ENCODE measurements at places on chromosomes 6 and 20.

GRCh38 chr6:43703512-43704429 is 16.2 kb upstream of the MRPS18A start:
- no peak for DNase-seq

- DNase-seq, result no peak
Observed at GRCh38 chr6:15108383-15108715, 137.5 kb upstream of the JARID2 start.

- DNase-seq, result no peak
Observed at GRCh38 chr20:35431621-35432429, 6.2 kb downstream of the GDF5 start.

DNA sequence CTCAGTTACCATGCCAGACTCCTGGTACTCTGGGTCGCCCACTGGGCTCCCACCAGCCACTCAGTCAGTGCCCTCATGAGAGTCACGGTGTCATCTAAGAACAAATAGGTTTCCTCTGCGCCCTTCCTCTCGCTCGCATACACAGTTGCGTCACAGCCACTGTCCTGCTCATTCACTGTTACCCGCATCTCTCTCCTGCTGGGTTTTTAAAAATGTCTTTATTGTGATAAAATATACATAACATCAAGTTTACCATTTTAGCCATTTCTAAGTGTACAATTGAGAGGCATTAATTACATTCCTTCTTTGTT is 4.0 kb downstream of the TEAD3 start:
- no peak for DNase-seq

DNA sequence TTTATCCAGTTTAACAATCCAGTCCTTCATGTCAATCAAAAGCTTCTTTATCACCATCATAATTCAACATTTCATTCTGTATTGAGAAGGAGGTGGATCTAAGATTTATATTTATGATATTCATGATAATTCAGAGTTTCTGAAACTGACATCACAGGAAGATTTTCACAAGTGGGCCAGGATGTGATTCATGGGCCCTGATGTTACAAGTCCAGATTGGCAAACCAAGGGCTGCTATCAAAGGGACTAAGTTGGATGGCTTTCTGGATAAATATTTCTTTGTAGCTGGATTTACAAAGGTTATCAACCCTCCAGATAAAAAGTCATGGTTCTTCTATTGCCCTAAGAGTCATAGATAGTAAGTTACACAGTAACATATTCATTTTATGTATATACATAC is 866.5 kb downstream of the KIF16B start:
- DNase-seq, result peak; percentile 22

DNA sequence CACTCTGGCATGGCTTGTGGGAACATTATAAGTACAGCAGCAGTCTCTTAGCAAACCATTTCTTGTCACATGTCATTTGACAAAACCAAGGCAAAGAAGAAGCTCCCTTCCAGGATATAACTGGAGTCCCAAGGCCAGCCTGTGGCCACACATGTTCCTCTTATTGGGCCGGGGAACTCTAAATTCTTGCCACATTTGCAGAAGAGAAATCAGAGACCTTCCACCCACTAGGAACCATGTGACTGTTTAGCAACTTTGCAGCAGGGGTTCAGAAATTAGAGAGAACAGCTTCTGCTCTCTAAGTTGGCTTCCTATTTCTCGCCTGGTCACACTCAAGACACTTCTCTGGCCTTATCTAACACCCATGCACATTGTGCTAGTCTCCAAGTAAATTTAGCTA is 20.4 kb upstream of the MEP1A start:
- DNase-seq, result no peak

DNA sequence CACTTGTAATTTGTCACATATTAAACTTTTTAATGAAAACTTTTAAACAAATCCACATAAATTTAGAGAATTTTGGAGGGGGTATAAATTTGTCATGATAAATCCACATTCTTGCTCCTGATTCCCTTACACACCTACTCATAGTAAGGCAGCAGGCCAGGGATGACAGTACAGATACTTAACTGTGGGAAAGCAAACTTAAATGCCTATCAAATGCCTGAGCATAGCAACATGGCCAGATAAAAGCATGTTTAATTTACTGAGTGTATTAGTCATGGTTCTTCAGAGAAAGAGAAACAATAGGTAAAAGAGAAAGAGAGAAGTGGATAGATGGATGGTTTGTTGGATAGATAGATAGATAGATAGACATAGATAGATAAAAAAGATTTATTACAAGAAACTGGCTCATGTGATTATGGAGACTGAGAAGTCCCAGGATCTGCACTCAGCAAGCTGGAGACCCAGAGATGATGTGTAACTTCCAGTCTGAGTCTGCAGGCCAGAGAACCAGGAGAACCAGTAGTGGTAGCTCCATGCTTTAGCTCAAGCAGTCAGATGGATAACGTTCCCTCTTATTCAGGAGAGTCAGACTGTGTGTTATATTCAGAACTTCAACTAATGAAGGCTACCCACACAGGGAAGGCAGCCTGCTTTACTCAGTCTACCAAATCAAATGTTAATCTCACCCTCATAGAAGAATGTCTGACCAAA is 15.9 kb upstream of the ADGRF1 start:
- peak; percentile 24 for DNase-seq

DNA sequence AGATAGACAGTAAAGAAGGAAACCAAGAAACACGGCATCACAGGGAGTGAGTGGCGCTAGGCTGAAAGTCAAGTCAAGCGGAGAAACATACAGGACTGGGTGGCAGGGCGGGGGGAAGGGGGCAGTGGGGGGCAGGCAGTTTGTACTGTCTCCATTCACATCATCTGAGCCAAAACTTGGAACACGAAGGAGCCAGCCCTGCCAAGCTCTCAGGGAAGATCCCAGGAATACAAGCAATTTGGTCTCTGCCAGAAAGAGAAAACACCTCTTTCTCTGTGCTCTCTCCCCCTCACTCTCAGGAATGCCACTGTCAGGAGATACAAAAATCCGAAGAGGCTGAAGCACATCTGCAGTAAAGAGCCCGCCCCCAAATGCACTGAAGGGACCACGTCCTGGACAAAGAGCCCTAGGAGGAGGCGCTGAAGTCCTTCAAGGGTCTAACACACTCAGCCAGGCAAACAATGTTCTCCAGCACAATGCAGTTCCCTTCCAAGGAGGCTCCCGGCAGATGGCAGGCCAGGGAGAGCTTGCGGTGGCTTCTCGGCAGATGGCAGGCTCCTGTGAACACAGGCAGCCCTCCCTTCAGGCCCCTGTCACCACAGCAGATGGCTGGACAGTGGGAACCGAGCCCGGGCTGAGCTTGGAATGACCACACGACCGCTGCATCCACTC is 90.0 kb downstream of the ATP9A start:
- no peak for DNase-seq

- DNase-seq, result no peak
Observed at GRCh38 chr6:161546632-161547031, 272.8 kb upstream of the AGPAT4 start.

- no peak for DNase-seq
Observed at GRCh38 chr20:57023997-57024396, 242.4 kb downstream of the BMP7 start.

- no peak for DNase-seq
Observed at GRCh38 chr6:95593025-95593424, 15.7 kb downstream of the MANEA start.

Measured in GM23248 (cell line).